H9 (cell line): ENCODE measurements at places on chromosomes 4 and X.

DNA sequence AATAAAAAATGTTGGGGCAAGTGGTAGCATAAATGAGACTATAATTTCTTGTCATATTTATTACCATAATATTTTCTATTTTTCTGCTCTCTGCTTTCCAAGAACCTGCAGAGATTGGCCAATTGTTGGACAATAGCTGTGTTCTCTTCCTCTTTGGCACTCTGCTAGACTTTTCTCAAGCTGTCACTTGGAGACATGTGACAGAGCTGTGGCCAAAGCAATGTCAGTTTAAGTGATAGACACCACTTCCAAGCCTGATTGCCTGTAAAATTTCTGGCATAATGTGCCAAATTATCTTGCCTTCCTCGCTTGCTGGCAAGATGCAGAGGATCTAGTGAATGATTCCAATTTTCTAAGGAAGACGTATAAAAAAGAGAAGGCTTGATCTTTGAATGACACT, 162.2 kb upstream of the NDST4 start:
- no peaks in the 10 kb centered on the region for H3K36me3 ChIP-seq
- DNase-seq: no peak
- no peak overlapping the region for H3K4me3 ChIP-seq
- H3K27ac ChIP-seq: no peak overlapping the region

GRCh38 chrX:77899081-77899828, at the start of gene COX7B:
TSS of gene COX7B (plus strand) at chrX:77899468. CDS start at chrX:77899554, 86 bp downstream.
- H3K27me3 ChIP-seq: no peaks in the 10 kb centered on the region
- peaks cover 24% of the 10 kb centered on the region for H3K36me3 ChIP-seq
- no peaks in the 10 kb centered on the region for H3K4me1 ChIP-seq
- DNase-seq: peak; percentile 72
- H3K4me3 ChIP-seq: peak within 1 kb of the TSS; percentile 89

GRCh38 chr4:590313-590841, 14.3 kb upstream of the TMEM271 start:
- H3K4me3 ChIP-seq: no peak overlapping the region
- no peaks in the 10 kb centered on the region for H3K27me3 ChIP-seq
- no peaks in the 10 kb centered on the region for H3K4me1 ChIP-seq
- no peak for DNase-seq
- H3K36me3 ChIP-seq: no peaks in the 10 kb centered on the region

- H3K4me3 ChIP-seq: no peak overlapping the region
- no peak overlapping the region for H3K27ac ChIP-seq
- DNase-seq: no peak
- no peaks in the 10 kb centered on the region for H3K4me1 ChIP-seq
Observed at GRCh38 chr4:159434114-159434870, 331.4 kb downstream of the RAPGEF2 start.

GRCh38 chr4:65416891-65417290, 253.4 kb downstream of the EPHA5 start:
- no peaks in the 10 kb centered on the region for H3K27me3 ChIP-seq
- peak; percentile 25 for DNase-seq
- no peak overlapping the region for H3K27ac ChIP-seq

DNA sequence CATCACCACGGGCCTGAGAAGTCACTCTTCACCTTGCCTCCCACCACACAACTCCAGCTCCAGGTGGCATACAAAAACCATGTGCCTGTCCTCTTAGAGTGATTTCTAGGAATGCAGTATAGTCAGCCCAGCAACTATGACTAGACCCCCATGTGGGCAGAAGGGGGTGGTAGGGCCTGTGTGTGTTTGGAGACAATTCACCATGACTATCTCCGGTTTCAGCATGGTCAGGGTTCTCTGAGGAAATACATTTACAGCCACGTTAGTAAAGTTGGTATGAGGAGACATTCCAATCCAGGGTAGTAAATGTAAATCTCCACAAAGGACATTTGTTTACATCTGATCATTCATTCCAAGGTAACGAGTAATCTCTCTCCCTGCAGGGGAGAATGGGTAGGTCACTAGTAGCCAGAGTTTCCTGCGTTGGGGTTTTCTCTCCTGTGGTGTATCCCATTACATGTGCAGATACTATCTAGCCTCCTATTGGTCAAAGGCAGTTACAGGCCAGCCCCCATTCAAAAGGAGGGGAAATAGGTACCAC, 4.2 kb upstream of the MTMR1 start:
- H3K36me3 ChIP-seq: peaks cover 10% of the 10 kb centered on the region
- peak; percentile 43 for DNase-seq
- no peak overlapping the region for H3K27ac ChIP-seq
- H3K4me3 ChIP-seq: no peak overlapping the region

DNA sequence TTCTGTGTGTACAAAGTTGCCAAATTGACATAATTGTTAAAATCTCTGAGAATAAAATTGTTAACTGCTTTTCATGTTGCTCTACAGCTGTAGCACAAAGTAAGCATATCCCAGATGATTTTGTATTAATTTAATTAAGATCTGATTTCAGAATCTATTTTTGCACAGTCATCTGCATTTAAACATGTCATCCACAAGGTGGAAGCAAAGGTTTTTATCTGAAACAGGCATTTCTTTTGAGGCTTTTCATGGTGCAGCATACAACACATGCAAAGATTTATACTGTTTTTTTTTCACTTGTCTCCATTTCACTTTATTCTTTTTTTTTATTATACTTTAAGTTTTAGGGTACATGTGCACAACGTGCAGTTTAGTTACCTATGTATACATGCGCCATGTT, 51.2 kb downstream of the GC start:
- H3K4me1 ChIP-seq: no peaks in the 10 kb centered on the region
- H3K4me3 ChIP-seq: no peak overlapping the region
- no peak overlapping the region for H3K27ac ChIP-seq
- H3K36me3 ChIP-seq: peaks cover 32% of the 10 kb centered on the region

- H3K27me3 ChIP-seq: no peaks in the 10 kb centered on the region
- no peak overlapping the region for H3K4me3 ChIP-seq
- DNase-seq: no peak
- peaks cover under 1% of the 10 kb centered on the region for H3K36me3 ChIP-seq
- no peak overlapping the region for H3K27ac ChIP-seq
Observed at GRCh38 chrX:43716696-43717095, 60.6 kb downstream of the MAOA start.
